Heart right ventricle (tissue), 16 donors: ENCODE measurements at places on chromosomes 6 and 20. TPM values are rescaled to one million over a fixed set of nuclear protein-coding genes. Genes with fewer than 3 reads are reported as not detected.

LIN28B gene
- total RNA-seq: not detected

RAB44 gene
- total RNA-seq: not detected

MCHR2 gene
- total RNA-seq: not detected

MRAP2 gene
- total RNA-seq: 0.56 TPM

F13A1 gene
- 16.9 TPM for total RNA-seq

IP6K3 gene
- total RNA-seq: 17.9 TPM

THBD gene
- total RNA-seq: 11.1 TPM

COL9A1 gene
- total RNA-seq: 0.23 TPM

NFKBIL1 gene
- total RNA-seq: 11.3 TPM

FABP7 gene
- not detected for total RNA-seq

TP53RK gene
- total RNA-seq: 4.8 TPM

EYS gene
- not detected for total RNA-seq

DHX16 gene
- total RNA-seq: 22.9 TPM

MAS1L gene
- total RNA-seq: not detected

CCN2 gene
- total RNA-seq: 58.4 TPM

NFATC2 gene
- total RNA-seq: 3.8 TPM

SYNDIG1 gene
- total RNA-seq: 21.4 TPM

LKAAEAR1 gene
- not detected for total RNA-seq
